ENCODE measurements at places on chromosomes 1 and 21.

DNA sequence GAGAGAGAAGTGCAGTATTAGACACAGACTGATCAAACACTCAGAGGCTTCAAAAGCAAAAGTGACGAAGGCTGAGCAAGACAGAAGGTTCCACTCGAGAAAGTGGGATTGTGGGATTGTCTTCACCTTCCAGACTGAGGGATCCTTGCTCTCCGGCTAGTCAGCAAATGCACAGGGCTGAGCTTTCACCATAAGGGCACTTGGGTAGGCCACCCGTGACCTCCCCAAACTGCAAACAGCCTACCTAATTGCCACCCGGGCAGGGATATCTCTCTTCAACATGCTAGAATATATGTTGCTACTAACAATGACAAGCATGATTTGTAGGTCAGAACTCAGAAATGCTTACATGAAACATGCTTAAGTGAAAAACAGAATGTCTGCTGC lies 35.3 kb upstream of the RIPK4 start:
- no peaks in the 10 kb centered on the region for H3K4me1 ChIP-seq
- no peak for DNase-seq
- H3K27me3 ChIP-seq, result no peaks in the 10 kb centered on the region
- no peak overlapping the region for H3K27ac ChIP-seq
- no peak overlapping the region for H3K4me3 ChIP-seq

- peaks cover 2% of the 10 kb centered on the region for H3K36me3 ChIP-seq
- no peak overlapping the region for H3K4me3 ChIP-seq
- H3K4me1 ChIP-seq, result no peaks in the 10 kb centered on the region
- H3K27ac ChIP-seq, result no peak overlapping the region
- H3K27me3 ChIP-seq, result no peaks in the 10 kb centered on the region
- no peak for DNase-seq
Observed at GRCh38 chr1:93082313-93082712, 3.2 kb downstream of the MTF2 start.

DNA sequence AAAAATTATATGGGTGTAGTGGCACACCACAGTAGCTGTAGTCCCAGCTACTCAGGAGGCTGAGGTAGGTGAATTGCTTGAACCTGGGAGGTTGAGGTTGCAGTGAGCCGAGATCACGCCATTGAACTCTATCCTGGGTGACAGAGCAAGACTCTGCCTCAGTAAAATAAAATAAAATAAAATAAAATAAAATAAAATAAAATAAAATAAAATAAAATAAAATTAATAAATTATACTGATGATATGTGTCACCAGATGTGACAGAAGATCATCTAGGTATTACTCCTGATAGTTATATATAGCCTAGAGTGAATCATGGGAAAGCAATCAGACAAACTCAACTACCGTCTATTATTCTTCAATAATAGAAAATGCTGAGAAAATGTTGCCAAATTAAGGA lies 972.5 kb downstream of the MRPL39 start:
- H3K27me3 ChIP-seq, result no peaks in the 10 kb centered on the region
- no peaks in the 10 kb centered on the region for H3K36me3 ChIP-seq
- H3K4me1 ChIP-seq, result no peaks in the 10 kb centered on the region
- no peak overlapping the region for H3K4me3 ChIP-seq
- no peak overlapping the region for H3K27ac ChIP-seq
- no peak for DNase-seq

DNA sequence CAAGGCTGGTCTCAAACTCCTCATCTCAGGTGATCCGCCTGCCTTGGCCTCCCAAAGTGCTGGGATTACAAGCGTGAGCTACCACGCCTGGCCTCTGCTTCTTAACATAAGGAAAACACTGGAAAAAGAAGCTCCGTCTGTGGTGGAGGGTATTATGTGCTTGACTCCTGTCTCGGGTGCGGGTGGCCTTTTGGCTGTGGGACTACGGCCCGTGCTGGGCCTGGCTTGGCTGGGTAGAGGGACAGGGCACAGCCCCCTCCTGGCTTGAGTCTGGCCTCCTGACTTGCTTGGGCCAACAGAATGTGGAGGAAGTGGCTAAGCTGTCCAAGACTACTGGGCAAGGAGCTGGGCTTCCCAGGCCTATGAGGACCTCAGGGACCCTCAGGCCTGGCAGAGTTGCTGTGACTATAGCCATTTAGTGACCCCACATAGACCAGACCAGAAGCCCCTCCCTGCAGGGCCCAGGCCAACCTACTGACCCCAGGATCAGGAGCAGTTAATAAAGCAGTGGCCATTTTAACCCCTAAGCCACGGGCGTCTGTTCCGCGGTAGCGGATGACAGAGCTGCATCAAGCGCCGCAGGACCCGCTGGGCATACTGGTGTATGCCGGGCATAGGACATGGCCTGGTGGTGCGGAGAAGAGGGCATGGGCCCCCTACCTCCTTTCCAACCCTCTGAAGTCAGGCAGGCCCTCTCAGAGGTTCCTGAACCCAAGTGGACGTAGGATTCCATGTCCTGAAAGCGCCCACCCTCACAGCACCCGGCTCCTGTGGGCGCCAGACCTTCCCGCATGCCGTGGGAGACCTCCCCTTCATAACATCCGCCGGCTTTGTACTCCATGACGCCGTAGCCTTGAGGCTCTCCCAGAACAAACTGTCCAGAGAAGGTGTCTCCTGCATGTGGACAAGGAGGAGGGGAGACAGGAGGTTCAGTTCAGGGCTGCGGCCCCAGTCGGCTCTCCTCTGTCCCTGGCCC lies 4.4 kb downstream of the MORN1 start:
- H3K4me1 ChIP-seq, result no peaks in the 10 kb centered on the region
- H3K36me3 ChIP-seq, result peaks cover 3% of the 10 kb centered on the region
- H3K27me3 ChIP-seq, result no peaks in the 10 kb centered on the region
- DNase-seq, result no peak
- H3K27ac ChIP-seq, result no peak overlapping the region

DNA sequence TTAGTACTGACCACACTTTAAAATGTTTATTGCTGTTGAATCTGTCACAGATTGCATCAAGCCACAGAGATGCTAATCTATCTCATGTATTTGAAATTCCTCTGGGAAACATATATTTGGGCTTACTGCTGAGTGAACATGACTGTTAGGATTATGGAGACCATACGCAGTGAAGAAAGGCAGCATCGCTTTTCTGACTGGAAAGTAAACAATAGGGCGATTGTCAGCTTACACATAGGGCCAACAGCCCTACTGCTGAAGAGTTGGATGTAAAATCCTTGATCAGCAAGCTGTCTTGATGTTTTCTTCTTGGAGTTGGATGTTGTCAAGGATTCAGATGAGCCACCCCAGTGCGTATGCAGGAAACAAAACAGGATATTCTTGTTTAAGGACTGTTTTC lies 368.7 kb upstream of the ADGRL2 start:
- no peaks in the 10 kb centered on the region for H3K4me1 ChIP-seq
- no peaks in the 10 kb centered on the region for H3K27me3 ChIP-seq
- H3K36me3 ChIP-seq, result no peaks in the 10 kb centered on the region
- no peak for DNase-seq

DNA sequence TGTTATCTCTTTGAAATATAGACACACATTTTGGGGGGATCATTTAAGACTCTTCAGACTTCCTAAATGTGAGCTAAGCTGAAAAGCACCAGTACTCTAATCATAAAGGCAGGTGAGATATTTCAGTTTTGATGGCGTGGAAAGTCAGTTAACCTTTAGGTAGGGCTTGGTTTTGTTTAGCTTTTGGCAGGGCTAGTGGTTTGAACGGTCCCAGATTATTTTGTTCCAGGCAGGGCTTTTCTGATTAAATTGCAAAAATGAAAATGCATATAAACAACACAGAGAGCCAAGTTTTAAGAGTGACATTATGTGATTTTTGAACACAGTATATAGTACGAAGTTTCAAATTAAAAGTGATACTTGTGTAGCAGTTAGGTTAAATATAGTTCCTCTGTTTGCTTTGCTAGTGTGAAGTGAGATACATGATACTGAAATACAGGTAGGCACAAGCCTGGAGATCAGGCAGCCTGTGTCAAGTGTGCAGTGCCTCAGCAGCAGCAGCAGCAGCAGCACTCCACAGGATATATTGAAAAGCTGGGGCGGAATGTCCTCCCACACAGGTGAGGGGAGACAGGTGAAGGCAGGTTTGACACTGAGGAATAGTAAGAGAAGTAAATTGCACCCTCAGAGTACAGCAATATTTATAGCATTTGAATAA lies 47.4 kb downstream of the CAMTA1 start:
- no peak for DNase-seq
- no peak overlapping the region for H3K27ac ChIP-seq
- H3K4me3 ChIP-seq, result no peak overlapping the region
- H3K27me3 ChIP-seq, result no peaks in the 10 kb centered on the region

- DNase-seq, result no peak
- no peaks in the 10 kb centered on the region for H3K27me3 ChIP-seq
- no peaks in the 10 kb centered on the region for H3K4me1 ChIP-seq
- H3K4me3 ChIP-seq, result no peak overlapping the region
- H3K36me3 ChIP-seq, result no peaks in the 10 kb centered on the region
- H3K27ac ChIP-seq, result no peak overlapping the region
Observed at GRCh38 chr1:76949503-76949902, 82.2 kb downstream of the ST6GALNAC5 start.

GRCh38 chr1:175373786-175374623 lies 181.4 kb upstream of the KIAA0040 start:
- DNase-seq, result peak; percentile 52
- H3K36me3 ChIP-seq, result no peaks in the 10 kb centered on the region
- no peaks in the 10 kb centered on the region for H3K27me3 ChIP-seq
- no peak overlapping the region for H3K27ac ChIP-seq
- H3K4me1 ChIP-seq, result no peaks in the 10 kb centered on the region

- H3K4me1 ChIP-seq, result no peaks in the 10 kb centered on the region
- H3K36me3 ChIP-seq, result no peaks in the 10 kb centered on the region
- DNase-seq, result no peak
- no peak overlapping the region for H3K4me3 ChIP-seq
- no peak overlapping the region for H3K27ac ChIP-seq
- no peaks in the 10 kb centered on the region for H3K27me3 ChIP-seq
Observed at GRCh38 chr1:31407029-31407626, 5.9 kb upstream of the SERINC2 start.

DNA sequence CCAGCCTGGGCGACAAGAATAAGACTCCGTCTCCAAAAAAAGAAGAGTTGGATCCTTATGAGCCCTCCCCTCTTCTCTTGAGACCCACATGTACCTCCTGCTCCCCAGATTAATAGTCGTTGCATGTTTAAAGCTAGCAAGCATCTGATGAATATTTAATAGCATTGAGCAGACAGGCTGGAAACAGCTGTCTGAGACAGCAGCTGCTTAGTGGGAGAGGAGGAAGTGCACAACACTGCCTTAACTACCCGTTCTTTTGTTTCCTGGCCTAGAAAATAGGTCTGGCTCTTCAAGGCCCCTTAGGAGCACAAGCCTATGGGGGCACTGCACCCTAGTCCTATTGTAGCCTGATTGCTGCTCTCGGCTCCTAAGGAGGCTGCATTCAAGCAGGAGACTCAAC lies 17.3 kb upstream of the TMEM39B start:
- H3K4me1 ChIP-seq, result no peaks in the 10 kb centered on the region
- H3K36me3 ChIP-seq, result peaks cover 13% of the 10 kb centered on the region
- no peak overlapping the region for H3K27ac ChIP-seq
- no peak for DNase-seq
- H3K27me3 ChIP-seq, result no peaks in the 10 kb centered on the region
- H3K4me3 ChIP-seq, result no peak overlapping the region

GRCh38 chr1:97989094-97989680 lies 68.4 kb upstream of the DPYD start:
- no peaks in the 10 kb centered on the region for H3K27me3 ChIP-seq
- no peak overlapping the region for H3K4me3 ChIP-seq
- no peak for DNase-seq
- H3K4me1 ChIP-seq, result no peaks in the 10 kb centered on the region
- H3K36me3 ChIP-seq, result no peaks in the 10 kb centered on the region

DNA sequence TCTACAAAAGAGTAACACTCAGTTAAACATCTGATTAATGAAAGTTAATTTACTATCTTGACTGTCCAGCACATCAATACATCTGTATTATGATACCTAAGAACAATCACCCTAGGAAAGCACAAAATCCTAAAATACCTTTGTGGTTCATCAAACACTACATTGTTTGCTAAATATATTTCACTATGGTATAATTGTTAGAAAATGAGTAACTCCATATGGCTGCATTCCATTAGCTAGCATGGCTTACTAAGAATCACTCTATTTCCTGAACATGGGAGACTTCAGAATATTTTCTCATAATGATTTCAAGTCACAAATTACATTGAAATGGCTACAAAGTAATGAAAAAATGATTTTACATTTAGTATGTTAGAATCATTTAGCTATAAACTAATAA lies 12.5 kb downstream of the TRMT1L start:
- H3K27me3 ChIP-seq, result no peaks in the 10 kb centered on the region
- no peaks in the 10 kb centered on the region for H3K36me3 ChIP-seq
- no peaks in the 10 kb centered on the region for H3K4me1 ChIP-seq
- DNase-seq, result no peak

GRCh38 chr1:92872719-92873118 lies 40.9 kb downstream of the RPL5 start:
- H3K36me3 ChIP-seq, result no peaks in the 10 kb centered on the region
- H3K27me3 ChIP-seq, result no peaks in the 10 kb centered on the region
- H3K4me1 ChIP-seq, result no peaks in the 10 kb centered on the region
- H3K4me3 ChIP-seq, result no peak overlapping the region
